Activated T-helper 17 cell treated with anti-CD3 and anti-CD28 coated beads, Interleukin-2, amount 50 U/mL, for 72 hours (primary cell): ENCODE measurements at places on chromosomes 6 and 20.
A peak's percentile ranks its signal among the peaks of the same experiment; 100 is the strongest.

DNA sequence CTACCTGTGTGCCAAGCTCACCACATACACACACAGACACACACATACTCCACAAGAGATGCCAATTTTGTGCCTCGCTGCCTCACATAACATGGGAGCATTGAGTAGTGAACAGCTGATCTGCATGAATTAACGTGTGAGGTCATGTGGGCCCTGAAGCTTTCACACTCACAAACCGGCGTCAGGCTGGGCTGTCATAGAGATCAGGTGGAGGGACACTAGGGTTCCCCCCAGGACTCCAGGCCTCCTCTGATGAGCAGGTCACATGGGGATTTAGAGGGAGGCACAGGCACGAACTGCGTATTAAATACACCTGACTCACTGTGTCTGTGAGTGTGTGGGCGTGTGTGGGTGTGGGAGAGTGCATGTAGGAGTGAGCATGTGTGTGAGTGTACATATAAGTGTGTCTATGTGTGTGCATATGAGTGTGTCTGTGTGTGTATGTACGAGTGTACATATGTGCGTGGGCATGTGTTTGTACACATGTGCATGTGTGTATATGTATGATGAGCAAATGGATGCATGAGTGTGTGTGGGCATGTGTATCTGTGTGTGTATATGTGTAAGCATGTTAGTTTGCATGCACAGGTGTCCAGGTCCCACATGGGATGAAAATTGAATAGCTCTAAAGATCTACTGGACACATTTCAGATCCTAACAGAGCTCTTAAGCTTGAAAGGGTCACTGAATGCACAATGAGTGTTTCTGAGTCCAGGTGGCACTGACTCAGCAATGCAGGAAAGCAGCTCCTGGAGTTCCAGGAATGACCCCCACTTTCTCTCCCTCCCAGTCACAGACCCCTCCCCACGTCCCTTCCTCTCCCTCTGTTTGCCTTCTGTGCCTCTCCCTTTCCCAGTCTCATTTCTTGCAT, 336.6 kb downstream of the PREX1 start:
- ATAC-seq = no peak

- no peak for ATAC-seq
Measured at GRCh38 chr20:53829724-53830521, 236.3 kb upstream of the ZNF217 start.

DNA sequence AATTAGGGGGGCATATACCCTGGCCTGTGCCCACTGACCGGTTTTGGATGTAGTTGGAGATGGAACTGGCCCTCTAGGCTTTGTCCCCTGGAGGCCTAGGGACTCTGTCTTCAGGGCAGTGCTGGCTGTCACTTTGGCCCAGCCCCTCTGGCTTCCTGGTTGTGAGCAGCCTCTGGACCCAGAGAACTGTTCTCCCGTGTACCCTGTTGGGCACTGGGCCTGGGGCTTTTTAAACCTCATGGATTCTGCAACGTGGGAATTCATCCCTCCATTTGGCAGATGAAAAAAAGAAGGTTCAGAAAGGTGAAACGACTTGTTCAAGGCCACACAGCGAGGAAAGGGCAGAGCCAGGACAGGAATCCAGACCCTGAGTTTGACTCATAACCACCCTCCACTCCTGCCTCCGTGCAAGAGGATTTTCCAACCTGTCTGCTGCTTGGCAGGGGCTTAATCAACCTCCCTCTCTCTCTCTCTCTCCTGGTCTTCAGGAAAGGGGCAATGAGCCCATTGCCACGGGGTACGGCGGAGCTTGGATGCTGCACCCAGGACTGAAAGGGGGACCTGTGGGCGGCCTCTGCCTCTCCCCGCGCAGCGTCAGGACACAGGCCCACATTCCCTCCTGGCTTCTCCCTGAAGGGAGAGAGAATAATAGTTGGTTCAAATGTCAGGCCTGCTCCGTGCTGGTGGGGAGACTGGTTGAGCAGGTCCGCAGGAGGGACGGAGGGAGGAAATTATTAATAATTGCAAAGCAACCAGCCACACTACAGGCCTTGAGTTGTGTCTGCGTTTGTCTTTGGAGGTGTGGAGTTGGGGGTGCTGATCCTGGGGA, 56.0 kb downstream of the CEBPB start:
- no peak for ATAC-seq

DNA sequence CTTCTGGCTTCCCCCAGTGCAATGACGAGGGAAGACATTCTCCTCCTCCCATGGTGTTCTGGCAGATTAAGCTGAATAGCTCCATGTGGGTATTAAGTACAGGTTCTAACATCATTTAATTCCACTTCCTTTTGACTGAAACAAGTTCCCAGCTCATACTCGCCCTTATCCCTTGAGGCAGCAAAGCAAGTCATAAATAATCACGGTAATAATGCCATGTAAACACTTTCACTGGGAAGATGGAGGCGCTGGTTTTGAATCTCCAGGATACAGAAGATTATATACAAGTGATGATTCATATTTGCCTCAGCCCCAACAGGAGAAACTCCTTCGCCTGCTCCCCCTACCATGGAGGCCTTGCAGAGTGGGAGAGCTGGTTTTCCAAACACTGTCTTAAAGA, 141.3 kb downstream of the PXDC1 start:
- no peak for ATAC-seq

GRCh38 chr6:167648501-167649278, 178.0 kb upstream of the AFDN start:
- ATAC-seq = no peak

- ATAC-seq = peak; percentile 49
Measured at GRCh38 chr6:37072526-37072925, 67.1 kb downstream of the FGD2 start.

DNA sequence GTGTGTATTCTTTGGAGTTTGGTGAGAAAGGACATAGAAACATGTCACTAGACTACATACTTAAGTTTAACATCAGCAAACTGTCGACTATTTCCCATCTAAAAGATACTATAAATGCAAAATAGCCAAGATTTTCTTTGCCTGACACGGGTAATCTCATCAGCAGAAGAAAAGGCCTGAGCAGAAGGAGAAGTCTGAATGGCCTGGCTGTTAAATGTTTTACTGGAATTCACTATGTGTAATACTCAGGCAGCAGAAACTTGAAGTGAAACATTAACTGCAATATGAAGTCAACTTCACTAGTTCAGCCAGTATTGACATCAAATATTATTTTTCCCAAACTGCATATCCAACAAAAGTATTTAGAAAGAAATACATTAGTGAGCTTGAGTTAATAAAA, 6.4 kb upstream of the DSE start:
- no peak for ATAC-seq

GRCh38 chr20:43988867-43989266, 74.2 kb downstream of the TOX2 start:
- peak; percentile 20 for ATAC-seq

DNA sequence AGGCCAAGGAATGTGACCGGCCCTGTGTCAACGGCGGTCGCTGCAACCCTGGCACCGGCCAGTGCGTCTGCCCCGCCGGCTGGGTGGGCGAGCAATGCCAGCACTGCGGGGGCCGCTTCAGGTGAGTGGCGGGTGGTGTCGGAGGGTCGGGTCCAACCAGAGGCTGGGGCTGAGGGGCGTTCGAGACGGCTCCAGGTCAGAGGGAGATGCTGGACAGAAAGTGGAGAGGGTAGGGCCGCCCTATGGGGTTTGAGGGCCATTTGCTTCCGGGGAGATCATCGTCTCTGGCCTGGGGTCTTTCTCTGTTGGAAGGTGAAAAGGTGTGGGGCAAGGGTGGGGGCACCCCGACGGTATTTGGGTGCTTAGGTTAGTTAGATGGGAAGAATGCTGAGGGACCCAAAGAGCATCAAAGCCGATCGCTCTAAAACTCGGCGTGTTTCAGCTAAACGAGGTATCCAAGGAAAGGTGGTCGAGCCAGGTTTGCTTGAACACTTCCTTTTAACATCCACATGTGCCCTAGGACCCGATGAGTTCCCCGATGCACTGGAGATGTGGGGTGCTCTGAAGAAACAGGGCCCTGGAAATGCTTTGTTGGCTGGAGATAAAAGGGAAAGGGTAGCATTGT, 691 bp downstream of the ATRN start:
- no peak for ATAC-seq

GRCh38 chr20:35826397-35826998, 54.7 kb downstream of the PHF20 start:
- no peak for ATAC-seq

DNA sequence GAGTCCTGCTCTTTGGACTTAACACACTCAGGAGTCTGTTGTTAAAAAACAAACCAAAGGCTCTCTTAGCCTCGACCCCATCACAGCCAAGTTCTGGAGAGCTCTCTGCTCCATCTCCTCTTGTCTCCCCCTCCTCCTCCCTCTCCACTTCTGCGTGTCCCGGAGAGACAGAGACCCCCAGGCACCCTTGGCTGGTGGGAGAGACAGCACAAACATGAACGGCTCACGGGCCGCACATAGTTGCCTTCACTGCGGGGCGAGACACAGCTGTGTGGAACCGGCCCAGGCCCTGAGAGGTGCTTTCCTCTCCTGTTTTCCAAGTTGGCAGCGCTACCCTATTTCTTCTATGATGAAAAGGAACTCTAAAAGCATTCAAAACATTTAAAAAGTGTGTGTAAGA, 23.3 kb upstream of the MYT1 start:
- ATAC-seq = no peak

GRCh38 chr20:63896264-63897105, 1.6 kb downstream of the DNAJC5 start:
- ATAC-seq = peak; percentile 56

DNA sequence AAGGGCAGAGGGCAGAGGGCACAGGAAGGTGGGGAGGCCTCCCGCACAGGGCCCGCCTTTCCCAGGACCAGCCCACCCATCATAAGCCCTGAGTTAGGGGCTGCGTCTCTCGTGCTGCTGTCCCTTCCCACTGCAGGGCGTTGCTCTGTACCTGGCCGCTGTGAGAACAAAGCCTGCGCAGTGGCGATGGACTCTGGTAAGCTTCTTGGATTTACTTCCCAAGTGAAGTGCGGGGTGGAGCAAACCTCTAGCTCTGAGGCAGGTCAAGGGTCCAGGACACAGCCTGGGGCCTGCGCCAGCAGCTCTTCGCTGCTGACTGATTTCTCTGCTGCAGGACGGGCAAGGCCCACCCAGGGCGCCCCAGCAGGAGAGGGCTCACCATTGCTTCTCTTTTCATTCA, 23.9 kb downstream of the INSM1 start:
- ATAC-seq = no peak

- ATAC-seq = no peak
Measured at GRCh38 chr20:50689864-50690649, 1.3 kb downstream of the RIPOR3 start.

DNA sequence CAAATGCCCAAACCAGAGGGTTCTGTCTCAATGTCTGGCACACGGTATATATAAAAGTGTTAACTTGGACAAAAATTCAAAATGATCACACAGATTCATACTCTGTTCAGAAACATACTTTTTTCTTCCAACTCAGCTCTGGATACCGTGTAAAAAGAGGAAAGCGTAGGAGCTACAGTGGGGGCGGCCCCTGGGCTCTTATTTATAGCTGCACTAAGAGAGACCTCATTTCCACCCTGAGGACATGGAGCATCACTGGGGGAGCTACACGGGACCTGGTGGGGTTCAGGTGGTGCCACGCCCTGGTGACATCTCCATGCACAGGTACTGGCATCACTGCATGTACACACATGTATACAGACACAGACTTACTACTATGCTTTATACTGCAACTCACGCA, 185.9 kb upstream of the FOXQ1 start:
- ATAC-seq = no peak

- ATAC-seq = no peak
Measured at GRCh38 chr6:98787961-98788360, 46.4 kb upstream of the POU3F2 start.

- ATAC-seq = no peak
Measured at GRCh38 chr6:151063352-151063751, 176.4 kb upstream of the AKAP12 start.

DNA sequence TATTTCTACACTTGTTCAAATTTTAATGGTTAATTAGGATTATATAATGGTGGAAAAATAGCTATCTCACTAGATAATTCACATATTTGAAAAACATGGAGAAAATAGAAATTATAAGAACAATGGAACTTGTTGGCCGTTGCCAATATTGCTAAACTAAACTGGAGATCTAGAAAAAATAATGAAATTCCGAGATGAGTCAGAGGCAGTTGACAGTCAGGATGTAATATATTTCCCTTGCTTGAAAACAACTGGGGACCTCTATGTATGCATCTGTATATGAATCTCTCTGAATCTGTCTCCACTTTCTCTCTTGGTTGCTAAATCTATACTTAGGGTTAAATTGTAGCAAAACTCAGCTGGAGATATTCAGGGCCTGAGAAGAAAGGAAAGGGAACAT, 1108.2 kb upstream of the GJE1 start:
- no peak for ATAC-seq

DNA sequence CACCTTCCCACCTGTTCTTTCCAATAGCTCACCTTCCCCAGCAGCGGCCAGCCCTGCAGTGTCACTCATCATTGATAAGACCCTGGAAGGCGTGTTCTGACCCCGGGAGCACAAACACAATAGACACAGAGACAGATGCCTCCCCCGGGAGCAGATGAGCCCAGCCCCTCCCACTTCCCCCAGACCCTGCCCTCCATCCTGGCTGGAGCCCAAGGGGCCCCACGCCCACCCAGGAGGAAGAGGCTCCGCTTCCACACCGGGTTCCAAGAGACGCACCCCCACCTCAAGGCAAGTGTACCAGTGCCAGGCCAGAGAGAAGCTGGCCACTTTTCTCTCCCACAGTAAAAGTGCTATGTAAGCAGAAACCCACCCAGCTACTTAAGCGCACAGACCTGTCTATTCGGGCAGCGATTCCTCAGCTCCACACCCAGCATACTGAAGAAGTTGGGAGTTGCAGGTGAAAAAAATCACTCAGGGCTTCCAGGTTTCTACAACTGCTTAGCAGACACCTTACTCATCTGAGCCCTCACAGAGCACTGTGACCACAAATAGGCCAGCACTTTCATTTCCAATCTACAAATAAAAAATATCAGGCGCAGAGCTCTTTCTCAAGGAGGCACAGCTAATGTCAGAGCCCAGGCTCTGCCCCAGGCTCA, 93.4 kb upstream of the NXT1 start:
- no peak for ATAC-seq
